Activated naive CD8-positive, alpha-beta T cell treated with anti-CD3 and anti-CD28 coated beads, Interleukin-2, amount 50 U/mL, for 24 hours (primary cell): ENCODE measurements at places on chromosomes 5 and 9.

DNA sequence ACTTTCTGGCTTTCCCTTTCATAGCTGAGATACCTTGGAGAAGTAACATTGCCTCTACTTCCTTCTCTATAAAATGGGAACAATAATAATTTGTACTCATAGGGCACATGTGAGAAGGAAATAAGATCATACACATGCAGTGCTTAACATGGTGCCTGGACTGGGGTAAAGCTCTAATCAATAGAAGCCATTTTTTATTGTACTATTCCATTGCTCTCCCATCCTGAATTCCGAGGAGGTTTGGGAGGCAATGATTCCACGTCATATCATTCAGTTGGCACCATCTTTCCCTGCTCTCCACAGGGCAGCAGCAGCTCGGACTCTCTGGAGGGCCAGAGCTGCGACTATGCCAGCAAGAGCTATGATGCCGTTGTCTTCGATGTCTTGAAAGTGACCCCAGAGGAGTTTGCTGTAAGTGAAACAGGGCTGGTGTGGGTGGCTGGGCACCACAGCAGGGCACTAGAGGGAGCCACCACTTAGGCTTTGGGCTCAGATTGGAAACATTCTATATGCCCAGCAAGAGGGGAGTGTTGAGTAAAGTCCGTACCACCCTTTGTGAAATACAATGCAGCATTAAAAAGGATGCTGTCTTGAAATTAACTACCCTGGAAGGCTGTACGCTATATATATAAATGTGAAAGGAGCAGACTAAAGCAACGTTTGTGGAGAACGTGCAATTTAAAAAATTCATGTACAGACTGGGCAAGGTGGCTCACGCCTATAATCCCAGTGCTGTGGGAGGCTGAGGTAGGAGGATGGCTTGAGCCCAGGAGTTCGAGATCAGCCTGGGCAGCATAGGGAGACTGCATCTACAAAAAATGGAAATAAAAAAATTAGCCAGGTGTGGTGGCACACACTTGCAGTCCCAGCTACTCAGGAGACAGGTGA lies 51.2 kb downstream of the RALGPS1 start:
- peak; percentile 37 for DNase-seq

DNA sequence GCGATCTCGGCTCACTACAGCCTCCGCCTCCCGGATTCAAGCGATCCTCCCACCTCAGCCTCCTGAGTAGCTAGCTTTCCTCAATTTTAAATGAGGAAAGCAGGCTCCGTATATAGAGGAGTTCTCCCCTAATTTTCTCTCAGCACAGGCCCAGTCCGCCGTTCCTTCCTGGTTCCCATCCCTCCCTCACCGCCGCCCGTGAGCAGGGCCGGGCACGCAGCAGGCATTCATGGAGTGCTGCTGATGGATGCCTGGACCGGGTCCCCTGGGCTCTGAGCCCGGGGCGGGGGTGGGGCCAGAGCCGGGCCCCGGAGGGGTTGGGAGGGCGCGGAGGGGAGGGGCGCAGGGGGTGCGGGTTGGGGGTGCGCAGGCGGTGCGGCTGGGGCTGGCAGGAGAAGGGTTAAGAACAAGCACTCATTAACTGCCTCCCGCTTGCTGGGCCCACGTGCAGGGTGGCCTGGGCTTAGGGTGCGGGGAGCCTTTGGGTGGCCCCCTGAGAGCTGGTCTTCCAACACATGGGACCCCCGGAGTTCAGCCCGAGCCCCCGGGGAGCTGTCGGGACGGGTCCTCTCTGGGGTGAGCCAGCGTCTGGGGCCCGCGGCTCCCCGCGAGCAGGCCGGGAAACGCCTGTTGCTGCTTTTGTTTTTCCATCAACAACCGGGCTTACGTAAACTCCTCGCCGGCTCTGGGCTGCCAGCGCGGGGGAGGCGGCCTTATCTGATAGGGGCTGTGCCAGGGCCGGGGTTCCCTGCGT lies 33.7 kb downstream of the LHX2 start:
- DNase-seq = no peak

- no peak for DNase-seq
Observed at GRCh38 chr5:96927008-96927407, 8.9 kb upstream of the LNPEP start.

DNA sequence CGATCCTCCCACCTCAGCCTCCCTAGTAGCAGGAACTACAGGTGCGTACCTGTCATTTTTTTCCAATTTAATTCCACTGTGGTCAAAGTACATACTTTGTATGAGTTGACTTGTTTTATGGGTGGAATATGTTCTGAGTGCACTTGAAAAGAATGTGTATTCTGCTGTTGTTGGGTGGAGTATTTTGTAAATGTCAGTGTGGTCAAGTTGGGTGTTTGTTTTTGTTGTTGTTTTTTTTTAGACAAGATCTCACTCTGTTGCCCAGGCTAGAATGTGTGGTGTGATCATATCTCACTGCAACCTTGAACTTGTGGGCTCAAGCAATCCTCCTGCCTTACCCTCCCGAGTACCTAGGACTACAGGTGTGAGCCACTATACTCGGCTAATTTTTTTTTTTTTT lies 17.9 kb downstream of the SLC25A25 start:
- DNase-seq = no peak
